ENCODE measurements at places on chromosomes 5 and 9.

- DNase-seq = no peak
These were observed 9.0 kb downstream of the CREBRF start for GRCh38 chr5:173065155-173065554.

DNA sequence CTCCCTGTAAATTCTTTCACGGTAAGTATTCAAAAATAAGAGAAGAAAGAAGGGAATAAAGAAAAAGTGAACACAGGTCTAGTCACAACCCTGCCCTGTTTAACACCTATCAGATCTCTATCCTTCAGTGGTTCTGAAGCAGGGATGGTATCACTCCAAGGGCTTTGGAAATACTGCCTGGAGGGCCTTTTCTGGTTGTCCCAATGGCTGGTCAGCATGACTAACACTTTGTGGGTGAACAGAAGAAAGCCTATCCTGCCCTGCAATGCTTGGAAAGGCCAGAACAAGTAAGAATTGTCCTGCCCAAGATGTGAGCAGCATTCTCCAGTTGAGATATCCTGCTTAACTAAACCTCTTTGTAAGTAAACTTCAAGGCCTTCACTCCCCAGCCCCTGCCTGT lies 124.9 kb downstream of the TMEM167A start:
- no peak for DNase-seq

GRCh38 chr5:172079876-172080275 lies 73.4 kb upstream of the FBXW11 start:
- DNase-seq = no peak

- DNase-seq = no peak
These were observed 75.9 kb downstream of the KDM4C start for GRCh38 chr9:6833518-6834192.

DNA sequence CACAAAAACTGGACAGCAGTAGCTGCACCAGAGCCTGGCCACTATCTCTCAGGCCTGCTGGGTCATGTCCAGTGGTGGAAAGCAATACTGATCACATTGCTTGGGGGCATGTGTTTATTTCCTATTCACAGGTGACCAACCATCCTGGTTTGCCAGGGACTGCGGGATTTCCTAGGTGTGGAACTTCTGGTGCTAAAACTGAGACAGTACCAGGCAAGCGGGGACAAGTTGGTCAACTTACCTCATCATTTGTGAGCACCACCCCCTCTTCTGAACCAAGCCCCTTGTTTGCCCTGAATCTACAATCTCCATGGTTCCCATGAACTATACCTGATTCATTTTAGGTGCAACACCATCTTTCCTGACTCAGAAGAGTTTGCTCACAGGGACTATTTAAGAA lies 81.3 kb downstream of the TNC start:
- no peak for DNase-seq

- no peak for DNase-seq
These were observed 595.9 kb downstream of the DTWD2 start for GRCh38 chr5:118392491-118392890.

DNA sequence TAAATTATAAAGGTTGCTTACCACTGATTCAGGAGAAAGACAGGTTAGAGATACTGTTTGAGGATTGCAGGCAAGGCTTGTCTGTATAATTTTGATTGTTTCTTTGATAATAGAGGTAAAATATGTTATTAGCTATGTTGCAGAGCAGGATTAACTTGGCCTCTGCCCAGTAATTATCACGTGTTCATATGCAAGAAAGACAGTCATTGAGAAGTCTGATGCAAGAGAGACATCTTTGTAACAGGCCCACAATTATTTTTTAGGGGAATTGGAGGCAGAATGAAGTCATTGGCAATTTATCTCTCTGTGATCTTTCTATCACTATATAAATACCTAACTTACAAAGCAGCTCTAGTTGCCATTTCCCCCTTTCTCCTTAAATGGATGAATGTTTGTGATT lies 46.0 kb downstream of the SLC44A1 start:
- DNase-seq = no peak
